ENCODE measurements at places on chromosomes 5 and 9.

- no peak for DNase-seq
Observed at GRCh38 chr9:116490321-116490720, 196.8 kb upstream of the TRIM32 start.

- DNase-seq: no peak
Observed at GRCh38 chr9:81621785-81622259, 67.5 kb downstream of the TLE1 start.

- DNase-seq: peak; percentile 84
Observed at GRCh38 chr5:5270958-5271785, 131.0 kb downstream of the ADAMTS16 start.

DNA sequence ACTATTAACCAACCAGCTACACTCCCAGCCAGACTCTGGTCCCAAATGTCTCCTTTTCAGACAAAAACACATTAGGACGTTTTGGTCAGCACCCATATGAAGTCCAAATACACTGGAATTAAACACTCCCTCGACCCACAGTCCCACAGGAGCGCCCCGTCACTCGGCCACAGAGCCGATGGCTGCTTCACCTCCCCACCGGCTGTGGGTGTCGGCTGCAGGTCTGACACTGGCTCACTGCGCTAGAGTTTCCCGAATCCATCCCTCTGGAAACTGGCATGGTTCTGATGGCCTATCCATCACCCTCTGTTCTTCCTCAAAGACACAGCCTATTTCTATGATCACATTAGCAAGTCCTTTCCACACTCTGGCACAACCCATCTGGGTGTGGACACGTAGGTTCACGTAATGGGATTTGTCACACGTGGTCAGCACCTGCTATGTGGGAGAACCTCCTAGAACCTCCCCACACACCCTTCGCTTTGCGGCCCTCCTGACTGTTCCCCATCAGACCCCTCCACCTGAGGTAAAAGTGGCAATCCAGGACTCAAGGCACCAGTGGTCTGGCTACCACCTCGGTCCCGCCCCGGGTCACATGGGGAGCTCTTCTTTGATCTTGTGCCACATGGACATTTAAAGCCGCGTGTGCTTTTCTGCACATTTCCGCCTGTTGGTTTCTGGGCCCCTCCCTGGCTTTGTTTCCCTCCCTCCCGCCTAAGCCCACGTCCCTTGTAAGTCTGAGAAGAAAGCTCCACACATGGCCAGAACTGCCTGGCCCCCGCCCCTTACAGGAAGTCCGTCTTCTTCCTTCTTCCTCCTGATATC is 131.1 kb upstream of the PHYKPL start:
- DNase-seq: no peak

- DNase-seq: no peak
Observed at GRCh38 chr9:33903157-33903780, 86.3 kb downstream of the UBE2R2 start.

- DNase-seq: peak; percentile 8
Observed at GRCh38 chr9:123712399-123712798, 217.5 kb downstream of the DENND1A start.

GRCh38 chr5:91225848-91226686 is 157.1 kb downstream of the ARRDC3 start:
- DNase-seq: no peak

DNA sequence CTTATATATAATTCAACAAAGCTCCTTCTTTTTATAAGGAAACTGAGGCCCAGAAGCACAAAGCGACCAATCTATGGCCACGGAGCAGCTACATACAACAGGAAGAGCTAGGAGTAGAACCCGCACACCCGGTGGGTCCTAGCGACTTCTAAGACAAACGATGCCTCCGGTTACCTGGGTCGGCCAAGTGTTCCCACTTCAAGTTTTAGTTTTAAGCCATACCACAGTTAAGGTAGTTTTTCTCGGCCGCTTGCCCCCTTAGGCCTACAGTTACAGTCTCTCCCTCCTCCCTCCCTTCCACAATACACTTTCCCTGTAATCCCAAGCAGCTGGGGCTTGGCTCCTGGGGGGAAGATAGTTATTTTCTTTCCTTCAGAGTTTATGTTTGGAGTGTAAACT is 533 bp downstream of the SREK1IP1 start:
- peak; percentile 3 for DNase-seq

DNA sequence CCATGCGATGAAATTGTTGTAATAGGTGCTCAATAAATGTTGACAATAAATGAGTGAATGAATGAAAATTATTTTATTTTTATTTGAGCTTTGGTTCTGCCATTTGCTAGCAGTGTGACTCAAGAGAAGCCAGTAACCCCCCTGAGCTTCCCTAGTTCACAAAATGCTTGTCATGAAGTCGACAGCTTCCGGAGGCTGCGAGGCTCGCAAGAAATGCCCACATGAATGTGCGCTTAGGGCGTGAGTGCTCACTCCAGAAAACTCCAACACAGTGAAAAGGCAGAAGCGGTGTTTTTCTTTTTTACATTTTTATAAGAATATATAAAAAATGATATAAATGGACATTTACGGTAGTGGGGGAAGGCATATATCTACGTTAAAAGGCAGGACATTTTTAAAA is 26.5 kb downstream of the CDKN2A start:
- no peak for DNase-seq

- no peak for DNase-seq
Observed at GRCh38 chr5:35822511-35822910, 34.2 kb upstream of the IL7R start.

DNA sequence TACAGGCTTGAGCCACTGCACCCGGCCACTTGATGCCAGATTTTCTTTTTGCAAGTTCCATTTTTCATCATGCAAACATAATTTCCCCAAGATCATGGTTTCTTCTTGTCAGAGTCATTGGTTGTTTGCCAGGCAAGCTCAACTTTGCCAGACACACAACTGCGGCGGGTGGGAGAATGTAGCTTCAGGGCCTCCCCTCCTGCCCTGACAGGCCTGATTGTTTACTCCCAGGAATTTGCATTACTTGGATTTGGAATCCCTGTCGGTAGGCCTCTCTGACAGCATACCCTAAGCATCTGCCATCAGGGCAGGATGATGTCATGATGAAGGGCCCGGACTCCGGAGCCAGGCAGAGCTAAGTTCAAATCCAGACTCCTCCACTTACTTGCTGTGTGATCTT is 15.1 kb downstream of the RPS14 start:
- peak; percentile 85 for DNase-seq

GRCh38 chr9:130368631-130369103 is 76.1 kb upstream of the ASS1 start:
- peak; percentile 5 for DNase-seq

GRCh38 chr5:133289686-133290367 is 238.0 kb downstream of the HSPA4 start:
- DNase-seq: no peak

DNA sequence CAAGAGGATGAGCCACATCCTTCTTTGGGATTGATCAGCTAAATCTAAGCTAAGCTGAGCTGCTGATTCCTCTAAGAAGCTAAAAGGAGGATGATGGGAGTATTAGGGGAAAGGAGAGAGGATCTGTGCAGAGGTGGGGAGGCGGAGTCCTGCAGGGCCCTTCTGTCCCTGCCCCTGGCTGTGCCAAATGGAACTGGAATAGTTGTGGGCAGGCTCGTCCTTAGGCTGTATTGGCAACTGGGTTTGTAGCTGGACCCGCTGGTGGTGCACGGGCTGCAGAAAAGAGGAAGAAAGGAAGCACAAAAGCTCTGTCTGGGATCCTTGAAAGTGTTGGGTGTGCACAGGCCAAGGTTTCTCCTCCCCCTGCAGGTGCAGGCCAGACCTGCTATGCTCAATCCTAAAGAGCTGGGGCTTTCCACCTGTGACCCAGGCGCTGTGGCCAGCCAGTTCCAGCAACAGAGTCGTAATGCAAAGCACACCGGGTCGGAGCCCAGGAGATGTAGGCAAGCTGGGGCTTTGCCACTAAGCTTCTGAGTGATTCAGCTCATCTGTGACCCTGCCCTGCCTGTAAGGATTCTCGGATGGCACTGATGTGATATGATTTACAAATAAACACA is 9.8 kb downstream of the CLTB start:
- DNase-seq: no peak

- DNase-seq: no peak
Observed at GRCh38 chr5:98259595-98259994, 513.9 kb upstream of the RGMB start.

GRCh38 chr5:66813306-66813705 is 217.1 kb downstream of the MAST4 start:
- DNase-seq: no peak

GRCh38 chr9:13508681-13509080 is 229.2 kb upstream of the MPDZ start:
- DNase-seq: no peak

DNA sequence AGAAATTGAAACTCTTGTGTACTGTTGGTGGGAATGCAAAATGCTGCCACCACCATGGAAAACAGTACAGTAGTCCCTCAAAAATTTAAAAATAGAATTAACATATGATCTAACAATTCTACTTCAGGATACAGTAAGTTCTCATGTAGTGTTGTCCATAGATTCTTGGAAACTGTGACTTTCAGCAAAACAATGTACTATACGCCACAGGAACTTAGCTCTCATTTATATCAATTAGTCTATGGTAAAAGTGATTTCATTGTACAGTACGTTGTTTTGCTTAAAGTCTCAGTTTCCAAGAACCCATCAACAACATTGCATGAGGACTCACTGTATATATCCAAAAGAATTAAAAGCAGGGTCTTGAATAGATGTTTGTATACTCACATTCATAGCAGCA is 233.5 kb upstream of the GAS1 start:
- peak; percentile 57 for DNase-seq
